ENCODE measurements at places on chromosomes 12 and 14.

- no peak for DNase-seq
Observed at GRCh38 chr14:59926534-59926933, 6.6 kb downstream of the LRRC9 start.

DNA sequence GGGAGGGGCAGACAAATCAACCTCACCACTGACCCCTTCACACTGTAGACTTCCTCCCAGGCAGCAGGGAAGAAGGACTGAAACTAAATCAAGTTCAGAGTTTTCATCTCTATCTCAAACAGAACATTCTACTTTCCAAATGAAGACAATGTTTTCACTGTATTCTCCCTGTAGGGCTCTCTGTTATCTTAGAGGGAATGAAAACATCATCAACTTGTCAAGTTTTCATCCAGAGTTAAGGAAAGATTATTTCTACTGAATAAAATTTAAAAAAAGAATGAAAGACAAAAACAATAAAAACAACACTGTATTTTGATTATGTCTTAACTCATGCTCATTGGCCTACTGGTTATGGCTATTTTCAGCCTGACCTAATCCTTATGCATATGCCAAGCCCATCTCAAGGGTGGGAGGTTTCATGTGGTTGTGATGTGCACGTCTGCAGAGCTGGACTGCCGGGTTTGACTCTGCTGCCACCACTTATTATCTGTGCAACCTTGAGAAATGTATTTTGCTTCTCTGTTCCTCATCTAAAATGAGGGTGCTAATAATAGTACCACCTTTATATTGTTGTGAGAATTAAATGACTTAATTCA is 152.0 kb upstream of the AVPR1A start:
- no peak for DNase-seq

- DNase-seq: peak; percentile 8
Observed at GRCh38 chr12:44317651-44318126, 481.8 kb downstream of the TMEM117 start.

GRCh38 chr12:92058664-92059063 is 87.0 kb downstream of the BTG1 start:
- DNase-seq: no peak

- no peak for DNase-seq
Observed at GRCh38 chr12:119235197-119235751, 56.5 kb downstream of the HSPB8 start.

- no peak for DNase-seq
Observed at GRCh38 chr14:68658943-68659931, 133.6 kb downstream of the ZFP36L1 start.

- DNase-seq: peak; percentile 74
Observed at GRCh38 chr14:24327303-24327702, 7.6 kb downstream of the ADCY4 start.

GRCh38 chr14:102882226-102882906 is 40.1 kb upstream of the AMN start:
- DNase-seq: no peak

DNA sequence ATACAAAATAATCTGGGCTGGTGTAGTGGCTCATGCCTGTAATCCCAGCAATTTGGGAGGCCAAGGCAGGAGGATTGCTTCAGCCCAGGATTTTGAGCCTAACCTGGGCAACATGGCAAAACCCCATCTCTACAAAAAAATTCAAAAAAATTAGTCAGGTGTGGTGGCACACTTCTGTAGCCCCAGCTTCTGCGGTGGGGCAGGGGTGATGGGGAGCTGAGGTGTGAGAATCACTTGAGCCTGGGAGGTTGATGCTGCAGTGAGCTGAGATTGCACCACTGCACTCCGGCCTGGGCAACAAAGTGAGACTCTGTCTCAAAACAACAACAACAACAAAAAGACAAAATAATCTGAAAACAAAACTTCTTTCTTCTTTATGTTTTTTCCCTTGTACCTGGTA is 66.0 kb downstream of the TC2N start:
- no peak for DNase-seq

GRCh38 chr14:69963966-69964365 is 84.8 kb downstream of the SMOC1 start:
- no peak for DNase-seq

GRCh38 chr14:54631016-54631415 is 64.1 kb downstream of the SAMD4A start:
- DNase-seq: no peak

Data from HL-60 (cell line).